ENCODE measurements at places on chromosomes 12 and 14. TPM values are rescaled to one million over a fixed set of nuclear protein-coding genes. Genes with fewer than 3 reads are reported as not detected.
A peak's percentile ranks its signal among the peaks of the same experiment; 100 is the strongest.

DNA sequence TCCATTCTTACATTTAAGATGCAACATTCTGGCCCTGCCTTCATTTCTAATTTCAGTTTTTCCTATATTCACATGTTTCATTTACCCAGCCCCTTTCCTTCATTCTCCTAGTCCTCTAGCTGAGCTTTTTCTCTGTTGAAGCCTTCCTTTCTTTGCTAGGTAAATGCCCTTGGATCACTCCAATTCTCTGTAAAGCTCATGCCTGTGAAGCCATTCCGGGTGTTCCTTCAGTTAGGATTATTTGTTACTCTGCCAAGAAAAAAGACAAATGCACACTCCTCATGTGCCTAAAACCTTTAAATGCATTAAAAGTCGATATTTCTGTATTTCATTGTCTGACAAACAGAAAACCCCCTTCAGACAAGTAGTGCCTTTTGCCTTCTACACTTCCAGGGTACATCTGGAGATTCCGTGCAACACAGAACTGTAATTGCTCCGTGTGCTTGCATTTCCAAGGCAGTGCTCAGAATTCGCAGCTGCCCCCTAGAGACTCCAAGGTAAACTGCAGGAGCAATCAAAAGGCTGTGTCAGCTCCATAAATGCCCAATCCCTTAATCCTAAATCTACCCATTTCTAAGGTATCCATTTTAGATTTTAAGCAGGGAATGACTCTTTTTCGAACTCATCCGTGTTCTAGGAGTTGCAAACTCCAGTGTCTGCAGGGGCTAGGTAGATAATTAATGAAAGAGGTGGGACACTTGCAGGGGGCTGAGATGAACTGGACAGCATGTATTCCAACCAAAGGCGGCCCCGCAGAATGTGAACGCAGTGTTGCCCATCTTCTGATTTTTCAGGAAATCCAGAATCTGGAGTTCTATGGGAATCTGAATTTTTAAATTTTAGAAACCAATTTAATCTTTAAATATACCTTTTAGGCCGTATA is 320.2 kb downstream of the GRIN2B start:
- DNase-seq = peak; percentile 69
- no peak overlapping the region for H3K27ac ChIP-seq
- peaks cover 36% of the 10 kb centered on the region for H3K27me3 ChIP-seq
- no peak overlapping the region for H3K4me3 ChIP-seq

GRCh38 chr14:52589646-52590045 is 37.0 kb downstream of the GPR137C start:
- no peak overlapping the region for H3K27ac ChIP-seq
- H3K27me3 ChIP-seq = no peaks in the 10 kb centered on the region
- no peaks in the 10 kb centered on the region for H3K4me1 ChIP-seq
- H3K36me3 ChIP-seq = no peaks in the 10 kb centered on the region

DNA sequence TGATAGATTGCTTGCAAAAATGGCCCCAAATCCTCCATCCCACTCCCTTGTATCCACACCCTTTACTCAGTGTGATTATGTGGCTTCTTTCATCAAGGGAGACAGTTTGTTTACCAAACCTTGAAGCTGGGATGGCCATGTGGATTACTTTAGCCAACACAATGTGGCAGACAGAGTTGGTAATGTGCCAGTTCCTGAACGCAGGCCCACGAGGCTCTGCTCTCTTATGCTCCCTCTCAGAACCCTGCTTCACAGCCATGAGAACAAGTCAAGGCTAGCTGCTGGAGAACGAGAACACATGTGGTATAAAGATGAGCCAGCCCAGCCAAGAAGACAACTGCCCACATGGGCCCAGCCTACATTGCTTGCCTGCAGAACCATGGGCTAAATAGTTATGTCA is 162.3 kb downstream of the NDUFA12 start:
- no peak for DNase-seq
- no peak overlapping the region for H3K4me3 ChIP-seq
- H3K4me1 ChIP-seq = no peaks in the 10 kb centered on the region

- no peaks in the 10 kb centered on the region for H3K27me3 ChIP-seq
- peak overlapping the region; percentile 96 for H3K27ac ChIP-seq
- H3K4me1 ChIP-seq = peaks cover 40% of the 10 kb centered on the region
- peak overlapping the region; percentile 35 for H3K4me3 ChIP-seq
These were observed 9.2 kb downstream of the PHB2 start for GRCh38 chr12:6961278-6961694.

- H3K4me1 ChIP-seq = no peaks in the 10 kb centered on the region
- no peak overlapping the region for H3K27ac ChIP-seq
- H3K36me3 ChIP-seq = no peaks in the 10 kb centered on the region
- H3K4me3 ChIP-seq = no peak overlapping the region
- H3K27me3 ChIP-seq = no peaks in the 10 kb centered on the region
- DNase-seq = no peak
These were observed 179.0 kb downstream of the RIMBP2 start for GRCh38 chr12:130537051-130537450.

- no peak overlapping the region for H3K4me3 ChIP-seq
- no peak overlapping the region for H3K27ac ChIP-seq
- no peaks in the 10 kb centered on the region for H3K36me3 ChIP-seq
These were observed 21.8 kb downstream of the CHST11 start for GRCh38 chr12:104478396-104479122.

- H3K36me3 ChIP-seq = no peaks in the 10 kb centered on the region
- no peak for DNase-seq
- H3K4me1 ChIP-seq = peaks cover 12% of the 10 kb centered on the region
- H3K27ac ChIP-seq = no peak overlapping the region
These were observed 43.1 kb upstream of the CDKN3 start for GRCh38 chr14:54353694-54354093.

DNA sequence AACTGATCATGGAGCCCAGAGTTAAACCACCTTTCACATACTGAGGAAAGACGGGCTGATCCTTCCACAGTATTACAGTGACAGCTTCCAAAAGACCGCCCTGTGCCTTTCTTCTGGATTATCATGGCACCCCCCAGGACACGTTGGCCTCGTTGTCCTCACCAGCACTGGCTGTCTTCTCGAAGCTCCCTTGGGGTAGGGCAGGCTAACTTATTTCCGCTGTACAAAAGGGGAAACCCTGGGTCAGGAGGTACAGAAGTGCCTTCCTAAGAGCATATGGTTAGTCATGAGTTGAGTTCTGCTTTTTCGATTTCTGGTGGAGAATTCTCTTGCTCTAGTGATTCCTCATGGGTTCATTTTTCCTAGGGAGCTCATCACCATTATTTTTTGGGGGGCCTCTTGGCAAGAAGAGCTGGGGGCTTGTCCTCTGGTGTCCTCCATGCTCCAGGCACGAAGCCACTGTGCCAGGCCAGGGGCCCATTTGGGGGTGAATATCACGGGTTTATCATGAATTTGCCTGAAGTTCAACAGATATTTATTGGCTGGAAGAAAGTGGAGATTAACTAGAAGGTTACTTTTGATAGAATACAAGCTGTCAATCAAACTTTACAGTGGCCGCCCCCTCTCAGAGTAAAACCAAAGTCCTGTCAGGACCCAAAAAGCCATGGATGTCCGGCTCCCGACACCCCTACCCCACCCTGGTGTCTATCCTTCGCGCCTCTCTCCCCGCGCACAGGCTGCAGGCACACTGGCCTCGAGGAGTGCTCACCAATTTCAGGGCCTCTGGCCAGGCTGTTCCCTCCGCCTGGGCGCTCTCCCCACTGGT is 8.8 kb upstream of the TRAF3 start:
- peaks cover 9% of the 10 kb centered on the region for H3K4me1 ChIP-seq
- no peak for DNase-seq
- H3K4me3 ChIP-seq = no peak overlapping the region

DNA sequence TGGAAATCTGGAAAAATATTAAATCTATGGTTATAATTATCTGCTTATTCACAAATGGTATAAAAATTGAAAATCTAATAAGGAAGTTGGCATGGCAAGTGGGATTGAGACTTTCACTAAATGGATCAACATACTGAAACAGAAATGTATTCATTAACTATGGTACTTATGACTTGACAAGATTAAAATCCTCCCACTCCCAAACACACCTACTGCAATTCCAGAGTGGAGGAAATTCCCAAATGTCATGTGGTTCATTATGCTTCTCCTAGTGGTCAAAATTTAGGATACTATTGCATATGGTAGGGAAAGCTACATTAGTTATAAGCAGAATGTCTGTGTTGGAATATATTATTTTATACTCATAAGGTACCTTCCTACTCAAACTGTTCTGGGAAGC is 265.3 kb upstream of the PRICKLE1 start:
- H3K4me3 ChIP-seq = no peak overlapping the region
- H3K27me3 ChIP-seq = no peaks in the 10 kb centered on the region
- no peak for DNase-seq
- no peak overlapping the region for H3K27ac ChIP-seq

The SDR9C7 gene
- not detected for total RNA-seq

DNA sequence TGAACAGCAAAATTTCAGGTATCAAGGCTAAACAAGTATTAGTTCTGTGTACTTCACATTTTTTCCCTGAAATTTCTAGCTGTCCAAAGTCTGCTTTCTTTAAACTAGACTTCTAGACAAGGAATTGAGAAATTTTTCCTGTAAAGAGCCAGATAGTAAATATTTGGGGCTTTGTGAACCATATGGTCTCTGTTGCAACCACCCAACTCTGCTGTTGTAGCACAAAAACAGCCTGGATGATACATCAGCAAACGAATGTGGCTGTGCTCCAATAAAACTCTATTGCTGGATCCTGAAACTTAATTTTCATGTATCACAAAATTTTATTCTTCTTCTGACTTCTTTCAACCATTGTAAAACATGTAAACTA is 96.0 kb upstream of the SLC38A4 start:
- H3K27ac ChIP-seq = no peak overlapping the region
- DNase-seq = no peak
- no peaks in the 10 kb centered on the region for H3K4me1 ChIP-seq
- no peaks in the 10 kb centered on the region for H3K27me3 ChIP-seq
- H3K36me3 ChIP-seq = no peaks in the 10 kb centered on the region

GRCh38 chr14:92787554-92787953 is 6.6 kb upstream of the GOLGA5 start:
- no peaks in the 10 kb centered on the region for H3K27me3 ChIP-seq
- H3K27ac ChIP-seq = no peak overlapping the region
- H3K4me3 ChIP-seq = no peak overlapping the region
- no peak for DNase-seq
- H3K4me1 ChIP-seq = no peaks in the 10 kb centered on the region

The COX8C gene
- not detected for total RNA-seq

DNA sequence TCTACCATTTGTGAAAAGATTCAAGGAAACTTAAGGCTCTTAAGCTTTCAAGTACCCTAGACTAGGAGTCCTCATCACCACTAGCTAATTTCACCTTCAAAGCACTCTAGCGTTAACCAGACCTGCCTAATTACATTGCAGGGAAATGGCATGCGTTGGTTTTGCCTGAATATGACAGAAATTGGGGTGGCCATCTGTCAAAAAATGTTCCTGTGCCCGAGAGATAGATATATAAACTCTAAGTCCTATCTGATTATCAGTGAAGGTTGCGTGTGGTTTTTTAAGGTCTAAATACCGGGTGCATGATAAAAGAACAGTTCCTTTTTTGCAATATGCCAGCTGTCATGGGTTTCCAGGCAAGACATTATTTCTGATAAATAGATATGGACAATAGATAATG is 48.3 kb downstream of the SPRING1 start:
- H3K27ac ChIP-seq = no peak overlapping the region
- H3K27me3 ChIP-seq = no peaks in the 10 kb centered on the region
- no peaks in the 10 kb centered on the region for H3K36me3 ChIP-seq
- no peak overlapping the region for H3K4me3 ChIP-seq
- H3K4me1 ChIP-seq = peaks cover 17% of the 10 kb centered on the region
- no peak for DNase-seq

The CD163 gene
- total RNA-seq = not detected

The TMEM233 gene
- total RNA-seq = 15.5 TPM

GRCh38 chr14:39266871-39267607 is 33.3 kb downstream of the MIA2 start:
- H3K4me3 ChIP-seq = peak overlapping the region; percentile 74
- H3K4me1 ChIP-seq = peaks cover 18% of the 10 kb centered on the region
- no peaks in the 10 kb centered on the region for H3K27me3 ChIP-seq

GRCh38 chr14:77870646-77871045 is 70.7 kb downstream of the ADCK1 start:
- DNase-seq = no peak
- no peaks in the 10 kb centered on the region for H3K36me3 ChIP-seq
- H3K27me3 ChIP-seq = no peaks in the 10 kb centered on the region
- no peak overlapping the region for H3K27ac ChIP-seq
- no peaks in the 10 kb centered on the region for H3K4me1 ChIP-seq

- H3K4me3 ChIP-seq = no peak overlapping the region
- H3K36me3 ChIP-seq = no peaks in the 10 kb centered on the region
- no peaks in the 10 kb centered on the region for H3K4me1 ChIP-seq
- no peak for DNase-seq
These were observed 144.0 kb downstream of the RAD51B start for GRCh38 chr14:67963545-67963944.

The OTX2 gene
- 147 TPM for total RNA-seq

GRCh38 chr12:110563702-110564470 is 19.2 kb downstream of the PPTC7 start:
- no peaks in the 10 kb centered on the region for H3K27me3 ChIP-seq
- H3K4me3 ChIP-seq = no peak overlapping the region

DNA sequence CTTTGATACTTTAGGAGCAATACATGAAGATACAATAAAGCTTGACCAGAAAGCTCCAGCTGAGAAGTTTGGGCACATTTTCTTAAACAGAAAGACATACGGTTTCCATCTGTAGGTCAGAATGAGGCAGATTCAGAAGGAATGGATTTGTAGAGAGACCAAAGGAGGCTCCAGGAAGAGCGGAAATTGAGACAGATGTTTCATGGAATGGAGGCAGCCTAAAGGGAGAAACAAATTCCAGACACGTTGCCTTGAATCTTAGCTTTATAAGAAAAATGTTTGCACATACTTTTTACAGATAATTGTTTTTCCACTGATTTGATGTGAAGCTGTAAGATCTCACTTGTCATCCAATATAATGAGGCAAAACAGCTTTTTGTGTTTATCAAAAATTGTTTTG is 24.8 kb downstream of the EPYC start:
- H3K36me3 ChIP-seq = no peaks in the 10 kb centered on the region
- H3K4me3 ChIP-seq = no peak overlapping the region
- no peak overlapping the region for H3K27ac ChIP-seq
- no peak for DNase-seq
- no peaks in the 10 kb centered on the region for H3K27me3 ChIP-seq

The ABCD4 gene
- 55.7 TPM for total RNA-seq

DNA sequence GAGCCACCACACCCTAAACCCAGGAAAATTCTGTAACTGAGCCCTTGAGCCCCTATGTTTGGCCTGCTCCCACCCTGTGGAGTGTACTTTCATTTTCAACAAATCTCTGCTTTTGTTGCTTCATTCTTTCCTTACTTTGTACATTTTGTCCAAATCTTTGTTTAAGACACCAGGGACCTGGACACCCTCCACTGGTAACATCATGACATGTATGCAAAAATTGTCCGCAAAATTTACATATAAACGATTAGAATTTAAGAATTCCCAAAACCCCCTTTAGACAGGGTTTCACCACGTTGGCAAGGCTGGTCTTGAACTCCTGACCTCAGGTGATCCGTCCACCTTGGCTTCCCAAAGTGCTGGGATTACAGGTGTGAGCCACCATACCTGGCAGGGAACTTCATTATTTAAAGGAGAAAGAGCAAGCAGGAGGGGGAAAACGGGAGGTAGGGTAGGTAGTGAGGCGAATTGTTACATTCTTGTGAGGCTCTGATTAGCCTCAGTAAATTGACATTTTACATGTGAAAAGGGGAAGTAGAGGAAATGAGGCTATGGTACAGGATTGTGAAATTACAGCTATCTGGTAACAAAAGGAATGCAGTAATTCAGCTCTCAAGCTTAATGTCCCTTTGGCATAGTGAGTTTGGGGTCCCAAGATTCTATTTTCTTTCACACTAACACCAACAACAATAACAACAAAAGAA is 27.6 kb downstream of the TUBA1A start:
- H3K27me3 ChIP-seq = no peaks in the 10 kb centered on the region
- H3K4me1 ChIP-seq = peaks cover 8% of the 10 kb centered on the region
- H3K36me3 ChIP-seq = no peaks in the 10 kb centered on the region
- no peak for DNase-seq
- H3K4me3 ChIP-seq = no peak overlapping the region
